ENCODE measurements at places on chromosomes 1 and 21. TPM values are rescaled to one million over a fixed set of nuclear protein-coding genes. Genes with fewer than 3 reads are reported as not detected.

SYCP1 gene
- not detected for total RNA-seq

LY9 gene
- 73.6 TPM for total RNA-seq

LCE3B gene
- not detected for total RNA-seq

COL11A1 gene
- total RNA-seq: not detected

DNA sequence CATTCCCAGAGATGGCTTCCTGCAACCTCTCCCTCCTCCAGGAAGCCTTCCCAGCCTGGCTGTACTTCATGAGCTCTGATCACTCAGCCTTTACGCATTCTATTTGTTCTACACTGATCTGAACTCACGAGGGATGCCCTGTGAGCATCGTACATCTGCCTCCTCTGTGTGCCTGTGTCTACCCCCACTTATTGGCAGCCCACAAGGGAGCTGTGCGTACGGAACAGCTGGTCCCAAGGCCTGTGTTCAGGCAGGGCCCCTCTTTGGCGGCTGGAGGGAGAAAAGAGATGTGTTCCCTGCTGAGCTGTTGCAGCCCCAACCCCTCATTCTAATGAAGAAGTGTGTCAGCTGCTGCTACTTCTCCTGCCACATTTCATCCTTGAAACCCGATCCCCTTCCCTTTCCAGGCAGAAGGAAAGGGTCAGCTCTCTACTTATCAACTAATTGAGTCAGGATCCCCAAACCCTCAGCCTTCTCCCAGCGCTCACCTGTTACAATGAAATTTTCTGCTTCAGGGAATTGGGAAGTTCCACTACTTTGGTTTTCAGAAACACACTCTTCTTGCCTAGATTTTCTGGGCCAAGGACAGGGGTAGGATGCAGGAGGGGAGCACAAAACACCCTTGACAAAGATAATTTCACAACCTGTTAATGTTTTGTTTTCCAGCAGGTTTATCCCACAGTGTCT is 3.2 kb downstream of the INKA2 start:
- H3K4me1 ChIP-seq: peaks cover 23% of the 10 kb centered on the region
- no peak for DNase-seq
- H3K27ac ChIP-seq: no peak overlapping the region
- H3K36me3 ChIP-seq: no peaks in the 10 kb centered on the region

DNA sequence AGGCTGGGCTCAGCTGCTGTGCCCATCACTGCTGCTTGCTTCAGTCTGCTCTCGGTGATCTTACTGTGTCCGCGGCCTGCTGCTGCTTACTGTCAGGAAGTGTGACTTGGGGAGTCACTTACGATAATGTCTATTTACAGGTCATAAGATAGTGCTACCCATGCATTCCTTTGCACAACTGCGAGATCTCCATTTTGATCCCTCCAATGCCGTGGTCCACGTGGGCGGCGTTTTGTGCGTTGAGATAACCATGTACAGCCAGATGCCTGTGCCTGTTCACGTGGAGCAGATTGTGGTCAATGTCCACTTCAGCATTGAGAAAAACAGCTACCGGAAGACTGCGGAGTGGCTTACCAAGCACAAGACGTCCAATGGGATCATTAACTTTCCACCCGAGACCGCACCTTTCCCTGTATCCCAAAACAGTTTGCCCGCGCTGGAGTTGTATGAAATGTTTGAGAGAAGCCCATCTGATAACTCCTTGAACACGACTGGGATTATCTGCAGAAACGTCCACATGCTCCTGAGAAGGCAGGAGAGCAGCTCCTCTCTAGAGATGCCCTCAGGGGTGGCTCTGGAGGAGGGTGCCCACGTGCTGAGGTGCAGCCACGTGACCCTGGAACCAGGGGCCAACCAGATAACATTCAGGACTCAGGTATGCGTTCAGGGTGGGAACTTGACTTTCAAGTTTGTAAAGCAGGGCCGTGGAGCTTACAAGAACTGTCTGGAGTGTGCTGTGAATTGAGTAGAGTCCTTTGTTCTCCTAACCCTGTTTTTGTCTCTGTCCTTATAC is 24.4 kb upstream of the PWP2 start:
- H3K27me3 ChIP-seq: no peaks in the 10 kb centered on the region
- H3K4me1 ChIP-seq: peaks cover 79% of the 10 kb centered on the region
- peaks cover 67% of the 10 kb centered on the region for H3K36me3 ChIP-seq
- peak overlapping the region; percentile 83 for H3K4me3 ChIP-seq
- DNase-seq: peak; percentile 43

- H3K4me3 ChIP-seq: no peak overlapping the region
- no peaks in the 10 kb centered on the region for H3K36me3 ChIP-seq
- no peaks in the 10 kb centered on the region for H3K4me1 ChIP-seq
- H3K27ac ChIP-seq: no peak overlapping the region
- DNase-seq: no peak
Measured at GRCh38 chr1:233635765-233636502, 22.0 kb downstream of the KCNK1 start.

DNA sequence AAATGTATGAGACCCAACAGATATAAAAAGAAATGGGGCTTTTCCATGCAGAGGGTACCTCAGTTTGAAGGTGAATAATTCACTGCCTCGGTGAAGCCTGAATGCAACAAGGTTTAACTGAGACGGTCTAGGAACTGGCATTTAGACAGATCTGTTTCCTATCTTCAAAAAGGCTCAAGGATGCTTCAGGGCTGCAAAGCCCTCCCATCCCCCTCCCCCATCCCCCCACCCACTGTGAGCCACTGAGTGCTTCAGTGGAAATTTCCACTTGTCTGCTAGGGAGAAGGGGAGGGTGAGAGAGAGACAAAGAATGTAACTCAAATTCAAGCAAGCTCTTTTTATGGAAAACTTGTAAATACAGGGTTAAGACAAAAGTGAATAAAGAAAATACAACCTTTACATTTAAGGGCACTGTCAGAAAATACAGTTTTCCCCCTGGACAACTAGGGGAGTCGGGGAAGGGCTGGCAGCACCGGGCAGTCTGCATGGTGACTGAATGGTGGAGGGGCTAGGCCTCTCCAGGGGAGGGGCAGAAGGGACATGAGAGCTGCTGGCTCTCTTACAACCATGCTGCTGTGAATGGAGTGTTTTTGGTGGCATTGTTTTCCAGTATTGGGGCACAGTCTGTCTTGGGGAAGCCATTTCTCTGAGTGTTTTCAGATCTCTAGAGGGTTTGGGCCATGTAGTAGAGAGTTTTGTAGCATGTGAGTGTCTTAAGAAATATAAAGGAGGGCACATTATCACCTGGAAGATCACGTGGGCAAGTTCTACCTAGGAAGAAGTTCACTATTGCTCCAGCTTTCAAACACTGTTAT is 56.7 kb downstream of the MRPS6 start:
- peaks cover 68% of the 10 kb centered on the region for H3K4me1 ChIP-seq
- DNase-seq: no peak
- H3K4me3 ChIP-seq: peak overlapping the region; percentile 74
- no peaks in the 10 kb centered on the region for H3K27me3 ChIP-seq
- peak overlapping the region; percentile 95 for H3K27ac ChIP-seq
- peaks cover 58% of the 10 kb centered on the region for H3K36me3 ChIP-seq

DNA sequence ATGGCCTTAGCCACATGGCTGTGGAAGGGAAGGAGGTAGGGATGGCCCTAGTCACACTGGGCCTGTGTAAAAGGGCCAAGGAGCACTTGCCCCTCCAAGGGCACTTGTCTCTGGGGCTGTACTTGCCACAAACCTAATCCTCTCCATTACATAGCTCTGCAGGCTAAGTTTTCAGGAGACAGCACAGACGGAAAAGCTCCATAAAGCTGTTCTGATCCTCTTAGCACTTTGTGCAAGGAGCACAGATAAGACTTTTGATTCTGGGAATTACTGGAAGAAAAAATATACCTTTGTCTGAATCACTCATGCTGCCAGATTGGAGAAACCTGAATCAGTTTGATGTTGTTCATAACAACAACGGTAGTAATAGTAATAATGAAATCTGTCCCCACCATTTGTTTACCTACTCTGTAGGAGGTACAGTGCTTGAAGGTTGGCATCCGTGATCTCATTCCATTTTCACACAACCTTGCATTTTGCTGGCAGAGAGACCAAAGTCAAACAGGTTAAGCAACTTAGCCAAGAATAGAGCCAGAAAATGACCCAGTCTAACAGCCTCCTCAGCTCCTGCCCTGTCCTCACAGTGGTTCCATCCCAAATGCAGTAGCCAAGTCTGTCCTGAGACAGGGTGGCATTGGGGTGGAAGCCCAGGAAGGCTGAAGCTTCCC is 207.1 kb downstream of the ROR1 start:
- DNase-seq: no peak
- H3K4me1 ChIP-seq: no peaks in the 10 kb centered on the region
- H3K27ac ChIP-seq: no peak overlapping the region

DNA sequence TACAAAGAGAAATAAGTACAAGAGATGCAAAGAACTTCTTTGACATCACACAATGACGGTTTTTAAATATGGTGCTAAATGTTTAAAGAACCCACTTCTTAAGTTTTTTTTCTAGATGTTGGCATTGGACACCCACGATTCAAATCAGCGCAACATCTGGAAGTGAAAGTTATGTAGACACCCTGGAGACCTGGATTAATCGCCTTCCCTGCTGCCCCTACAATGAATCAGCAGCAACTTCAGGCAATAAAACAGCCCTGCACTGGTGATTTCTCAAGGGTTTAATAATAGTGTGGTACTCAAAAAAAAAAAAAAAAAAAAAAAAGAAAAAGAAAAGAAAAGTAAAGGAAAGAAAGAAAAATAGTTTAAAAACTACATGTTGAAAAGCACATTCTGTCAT is 248.3 kb downstream of the NUF2 start:
- H3K27ac ChIP-seq: no peak overlapping the region
- DNase-seq: no peak
- no peak overlapping the region for H3K4me3 ChIP-seq
- H3K27me3 ChIP-seq: no peaks in the 10 kb centered on the region
